ENCODE measurements at places on chromosomes 1 and 21. TPM values are rescaled to one million over a fixed set of nuclear protein-coding genes. Genes with fewer than 3 reads are reported as not detected.

The FBXO2 gene
- total RNA-seq, result 0.30 TPM

The TNFRSF9 gene
- 0.28 TPM for total RNA-seq

The L1TD1 gene
- 10.1 TPM for total RNA-seq

The B3GALT2 gene
- total RNA-seq, result 0.84 TPM

The LCE2C gene
- not detected for total RNA-seq

The CELA3A gene
- not detected for total RNA-seq

DNA sequence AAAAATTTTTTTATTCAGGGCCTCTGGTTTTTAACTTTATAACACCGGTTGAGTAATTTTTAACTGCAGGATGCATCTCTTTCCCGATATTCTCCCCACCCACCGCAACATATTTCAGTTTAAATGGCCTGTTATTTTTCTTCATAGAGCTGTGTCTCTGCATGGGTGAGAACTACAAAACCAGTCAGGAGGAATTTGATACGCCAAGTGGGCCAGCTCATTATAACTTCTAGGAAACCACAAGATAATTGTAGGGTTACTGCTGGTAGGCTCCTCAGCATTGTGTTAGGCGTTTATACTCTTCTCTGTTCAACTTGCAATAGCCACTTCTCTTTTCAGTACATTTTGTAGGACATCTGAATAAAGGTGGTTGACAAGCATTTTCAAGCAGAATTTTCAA, 169.7 kb downstream of the PBX1 start:
- no peak for DNase-seq

DNA sequence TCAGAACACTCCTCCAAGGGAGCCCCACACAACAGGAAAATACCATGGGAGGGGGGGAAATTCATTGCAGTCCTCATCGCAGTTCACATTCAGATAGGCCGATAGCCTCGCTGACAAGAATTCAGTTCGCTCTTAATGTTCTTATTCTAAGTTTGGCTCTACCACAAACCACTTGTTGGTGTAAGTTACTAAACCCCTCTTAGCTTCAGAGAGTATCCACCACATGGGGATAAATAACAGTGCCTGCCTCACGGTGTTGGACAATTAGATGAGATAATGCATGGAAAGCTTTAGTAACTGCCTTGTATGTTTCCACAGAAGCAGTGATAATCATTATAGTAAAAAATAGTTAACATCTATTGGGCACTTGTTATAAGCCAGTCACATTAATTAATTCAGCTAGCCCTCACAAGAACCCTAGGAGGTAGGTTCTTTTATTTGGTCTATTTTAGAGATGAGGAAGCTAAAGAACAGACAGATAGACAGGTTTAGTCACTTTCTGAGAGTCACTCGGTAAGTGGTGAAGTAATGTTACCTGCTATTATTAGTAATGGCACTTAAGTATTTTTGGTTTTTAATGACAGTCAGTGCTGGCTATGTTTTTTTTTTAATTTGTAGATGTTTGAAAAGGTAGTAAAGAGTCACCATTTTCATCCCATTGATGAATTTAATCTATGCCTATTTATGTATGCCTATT, 10.1 kb downstream of the VAV3 start:
- DNase-seq, result no peak

DNA sequence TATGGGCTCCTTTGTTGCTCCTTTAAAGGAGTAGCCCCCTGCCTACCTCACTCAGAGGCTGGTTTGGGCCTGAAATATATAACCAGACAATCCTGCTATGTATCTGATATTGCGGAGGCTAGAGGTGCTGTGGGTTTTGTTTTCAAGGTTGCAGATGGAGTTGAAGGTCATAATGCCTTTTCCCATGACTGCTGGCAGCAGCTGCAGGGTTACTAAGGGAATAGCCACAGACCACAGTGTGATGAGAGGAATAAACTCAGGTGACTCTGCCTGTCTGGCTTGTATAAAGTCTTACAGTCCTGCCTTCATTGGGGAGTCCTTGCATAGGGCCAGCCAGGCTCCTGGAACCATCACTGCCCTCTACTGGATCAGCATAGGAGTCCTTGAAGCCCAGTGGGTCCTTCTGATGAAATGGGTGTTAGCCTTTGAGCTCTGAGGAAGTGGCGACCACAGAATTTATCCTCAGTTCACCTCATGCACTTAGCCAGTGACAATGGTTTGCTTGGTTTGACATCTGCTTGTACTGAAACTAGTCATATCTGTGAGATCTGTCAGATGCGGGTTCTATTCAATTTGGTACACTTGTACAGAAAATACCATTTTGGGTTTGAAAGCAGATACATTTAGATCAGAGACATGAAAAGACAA, 174.4 kb upstream of the HMCN1 start:
- DNase-seq, result no peak

DNA sequence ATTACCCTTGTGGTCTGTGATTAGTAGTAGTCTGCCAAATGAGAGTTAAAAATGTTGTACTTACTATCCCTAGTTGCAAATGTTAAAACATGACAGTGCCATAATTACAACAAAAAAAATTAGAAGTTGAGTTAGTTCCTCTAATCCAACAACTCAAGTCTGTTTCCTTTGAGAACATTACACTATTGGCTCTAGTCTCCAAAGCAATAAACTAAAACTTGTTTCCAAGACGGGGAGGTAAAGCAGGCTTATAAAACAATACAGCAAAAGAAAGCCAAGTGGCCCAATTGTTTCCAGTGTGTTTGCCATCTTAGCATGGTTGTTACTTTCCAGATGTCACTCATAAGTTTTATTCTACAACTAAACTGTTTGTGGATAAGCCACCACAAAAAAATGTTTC, 11.6 kb downstream of the KYAT3 start:
- no peak for DNase-seq

- DNase-seq, result no peak
Observed at GRCh38 chr1:10646347-10646861, 150.0 kb downstream of the CASZ1 start.

DNA sequence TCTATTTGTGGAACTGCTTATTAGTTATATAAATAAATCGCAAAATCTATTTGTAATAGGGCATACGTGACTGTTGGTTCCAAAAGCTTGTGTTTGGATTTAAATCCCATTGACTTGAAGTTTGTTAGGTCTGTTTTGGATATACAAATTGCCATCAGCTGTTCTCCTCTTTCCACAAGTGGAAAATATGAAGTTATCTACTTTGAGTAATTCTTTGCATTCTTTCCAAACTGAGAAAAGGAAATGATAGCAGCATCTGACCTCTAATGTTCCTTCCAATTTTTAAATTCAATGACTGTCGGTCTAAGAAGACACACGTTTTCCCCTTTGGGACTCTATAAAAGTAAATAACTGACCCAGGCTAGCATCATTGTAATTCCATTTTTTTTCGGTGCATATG, 165.7 kb upstream of the SGIP1 start:
- no peak for DNase-seq

DNA sequence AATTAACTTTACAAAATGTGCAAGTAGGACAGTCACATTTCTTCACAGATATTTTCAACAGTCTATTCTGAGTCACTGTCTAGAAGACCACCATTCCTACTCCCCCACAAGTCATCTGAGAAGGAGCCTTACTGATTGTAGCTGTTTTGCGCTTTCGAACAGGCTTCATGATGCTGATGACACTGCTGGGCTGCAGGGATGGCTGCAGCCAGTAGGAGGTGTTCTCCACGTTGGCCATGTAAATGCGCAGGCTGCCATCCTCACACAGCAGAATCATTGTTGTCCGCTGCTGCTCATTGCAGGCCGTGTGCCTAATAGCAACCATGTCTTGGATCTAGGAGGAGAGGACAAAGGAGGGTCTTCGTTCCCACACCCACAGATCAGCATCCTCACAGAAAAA, 56.9 kb downstream of the UBR4 start:
- DNase-seq, result no peak

- DNase-seq, result no peak
Observed at GRCh38 chr21:30240661-30241060, 24.8 kb upstream of the CLDN8 start.

- DNase-seq, result no peak
Observed at GRCh38 chr21:42085246-42086077, 14.3 kb downstream of the UMODL1 start.

DNA sequence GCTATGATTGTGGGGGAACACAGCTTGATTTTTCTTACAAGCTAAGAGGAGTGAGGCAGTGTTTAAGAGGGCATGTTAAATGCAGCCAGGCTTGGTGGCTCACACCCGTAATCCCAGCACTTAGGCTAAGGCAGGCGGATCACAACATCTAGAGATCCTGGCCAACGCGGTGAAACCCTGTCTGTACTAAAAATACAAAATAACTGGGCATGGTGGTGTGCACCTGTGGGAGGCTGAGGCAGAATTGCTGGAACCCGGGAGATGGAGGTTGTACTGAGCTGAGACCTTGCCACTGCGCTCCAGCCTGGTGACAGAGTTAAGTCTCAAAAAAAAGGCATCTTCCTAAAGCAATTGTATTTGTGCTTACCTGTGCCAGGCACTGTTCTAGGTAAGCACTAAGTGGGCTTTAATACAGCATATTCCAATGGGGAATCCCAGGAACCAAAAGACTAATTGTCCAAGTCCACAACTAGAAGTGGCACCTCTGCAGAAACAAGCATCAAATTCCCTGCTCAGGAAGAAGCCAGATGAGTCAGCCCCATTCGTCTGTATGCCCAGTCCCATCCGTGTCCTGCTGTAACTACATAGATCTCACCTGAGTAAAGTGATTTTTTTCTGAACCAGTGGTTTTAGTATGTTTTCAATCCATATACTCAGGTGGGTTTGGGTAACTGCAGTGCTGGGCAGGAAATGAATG, 4.6 kb downstream of the RCC1 start:
- DNase-seq, result no peak

DNA sequence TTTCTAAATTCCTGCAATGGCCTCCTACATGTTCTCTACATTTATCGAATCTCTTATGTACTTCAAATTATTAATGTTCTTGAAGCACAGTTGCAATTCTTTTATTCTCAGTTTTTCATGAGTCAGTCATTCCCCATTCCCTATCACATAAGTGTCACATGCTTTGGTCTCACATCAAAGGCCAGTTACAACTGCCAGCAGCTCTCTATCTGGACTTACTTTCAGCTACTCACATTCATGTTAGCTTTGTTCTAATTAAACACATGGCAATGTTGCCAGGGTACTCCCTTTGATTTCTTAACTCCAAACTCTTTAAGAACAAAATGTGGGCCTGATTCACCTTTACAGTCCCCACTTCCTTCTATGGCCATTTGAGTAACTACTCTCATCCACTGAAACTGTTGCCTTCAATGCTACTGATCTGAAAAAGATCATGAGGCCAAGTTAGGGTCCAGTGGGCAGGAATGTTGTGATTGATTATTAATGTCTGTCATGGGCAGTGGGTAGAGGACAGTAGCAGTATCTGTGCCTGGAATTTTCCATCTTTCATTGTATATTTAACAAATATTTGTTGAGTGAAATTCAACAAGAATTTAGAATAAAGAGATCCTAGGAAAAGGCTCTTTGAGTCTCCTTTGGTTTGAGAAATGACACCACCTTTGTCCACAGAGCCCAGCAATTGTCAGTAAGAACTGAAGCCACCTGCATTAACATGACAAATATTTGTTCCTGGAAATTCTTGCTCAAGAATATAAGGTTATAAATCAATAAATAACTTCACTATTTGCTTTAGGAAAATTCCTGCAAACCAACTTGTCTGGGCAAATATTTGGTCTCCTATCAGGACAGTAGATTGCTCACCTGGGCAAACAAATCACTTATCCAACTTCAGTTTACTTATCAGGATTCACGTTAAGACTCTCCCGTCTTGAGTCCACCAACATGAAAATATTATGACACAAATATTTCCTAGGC, 153.6 kb upstream of the SAMSN1 start:
- DNase-seq, result no peak

- no peak for DNase-seq
Observed at GRCh38 chr1:17581389-17582123, 42.1 kb downstream of the ARHGEF10L start.

- DNase-seq, result no peak
Observed at GRCh38 chr1:205436776-205437410, 15.0 kb upstream of the LEMD1 start.

- DNase-seq, result no peak
Observed at GRCh38 chr1:203480525-203481084, 5.0 kb downstream of the PRELP start.

DNA sequence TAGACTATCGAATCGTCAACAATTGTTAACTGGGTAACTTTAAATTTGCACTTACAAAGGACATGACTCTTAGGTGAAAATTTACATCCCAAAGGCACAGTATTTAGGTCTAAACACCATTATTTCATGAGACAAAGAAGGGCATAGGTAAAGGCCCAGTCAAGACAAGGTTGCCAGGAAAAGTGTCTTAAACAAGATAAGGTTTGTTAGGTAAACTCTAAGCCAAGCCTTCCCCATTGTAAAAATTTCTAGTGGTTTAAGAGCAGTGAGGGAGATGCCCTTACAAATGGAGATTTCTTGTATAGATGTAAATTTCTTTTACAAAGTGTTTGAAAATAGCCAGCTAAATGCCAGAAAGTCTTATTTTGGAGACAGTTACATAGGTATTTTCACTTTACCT, 36.9 kb upstream of the FNBP1L start:
- no peak for DNase-seq

DNA sequence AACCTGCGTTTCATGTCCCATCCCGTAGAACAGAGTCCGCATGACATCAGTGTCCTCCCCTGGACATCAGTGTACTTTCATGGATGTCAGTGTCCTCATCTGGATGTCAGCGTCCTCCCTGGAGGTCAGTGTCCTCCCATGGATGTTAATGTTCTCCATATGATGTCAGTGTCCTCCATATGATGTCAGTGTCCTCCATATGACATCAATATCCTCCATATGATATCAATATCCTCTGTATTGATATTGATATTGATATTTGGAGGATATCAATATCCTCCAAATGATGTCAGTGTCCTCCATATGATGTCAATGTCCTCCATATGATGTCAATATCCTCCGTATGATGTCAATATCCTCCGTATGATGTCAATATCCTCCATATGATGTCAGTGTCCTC, 284.9 kb downstream of the AJAP1 start:
- no peak for DNase-seq

GRCh38 chr1:211133393-211133835, 534 bp downstream of the KCNH1 start:
- DNase-seq, result peak; percentile 18

DNA sequence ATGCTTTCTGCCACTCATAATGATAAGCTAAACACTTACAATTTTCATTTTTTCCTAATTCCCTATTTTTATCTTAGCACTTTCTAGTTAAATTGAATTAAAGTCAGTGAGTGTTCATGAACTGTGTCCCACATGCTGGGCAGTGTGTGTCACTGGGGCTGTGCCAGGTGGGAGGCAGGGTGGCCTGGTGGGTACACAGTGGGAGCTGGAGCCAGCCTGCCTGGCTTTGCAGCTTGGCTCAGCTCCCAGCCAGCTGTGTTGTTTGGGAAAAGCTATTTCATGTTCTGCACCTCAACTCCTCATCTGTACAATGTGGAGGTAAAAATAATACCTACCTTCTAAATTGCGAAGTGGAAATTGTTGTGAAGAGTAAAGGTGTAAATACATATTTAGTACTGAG, 238.4 kb downstream of the PLA2G4A start:
- no peak for DNase-seq

DNA sequence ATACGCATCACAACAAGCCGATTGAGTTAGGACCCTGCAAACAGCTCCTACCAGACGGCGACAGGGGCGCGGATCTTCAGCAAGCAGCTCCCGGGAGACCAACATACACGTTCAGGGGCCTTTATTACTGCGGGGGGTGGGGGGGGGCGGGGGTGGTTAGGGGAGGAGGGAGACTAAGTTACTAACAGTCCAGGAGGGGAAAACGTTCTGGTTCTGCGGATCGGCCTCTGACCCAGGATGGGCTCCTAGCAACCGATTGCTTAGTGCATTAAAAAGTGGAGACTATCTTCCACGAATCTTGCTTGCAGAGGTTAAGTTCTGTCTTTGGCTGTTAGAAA, 162.0 kb downstream of the RUNX1 start:
- DNase-seq, result no peak
